ENCODE measurements at places on chromosomes 12 and 14.

DNA sequence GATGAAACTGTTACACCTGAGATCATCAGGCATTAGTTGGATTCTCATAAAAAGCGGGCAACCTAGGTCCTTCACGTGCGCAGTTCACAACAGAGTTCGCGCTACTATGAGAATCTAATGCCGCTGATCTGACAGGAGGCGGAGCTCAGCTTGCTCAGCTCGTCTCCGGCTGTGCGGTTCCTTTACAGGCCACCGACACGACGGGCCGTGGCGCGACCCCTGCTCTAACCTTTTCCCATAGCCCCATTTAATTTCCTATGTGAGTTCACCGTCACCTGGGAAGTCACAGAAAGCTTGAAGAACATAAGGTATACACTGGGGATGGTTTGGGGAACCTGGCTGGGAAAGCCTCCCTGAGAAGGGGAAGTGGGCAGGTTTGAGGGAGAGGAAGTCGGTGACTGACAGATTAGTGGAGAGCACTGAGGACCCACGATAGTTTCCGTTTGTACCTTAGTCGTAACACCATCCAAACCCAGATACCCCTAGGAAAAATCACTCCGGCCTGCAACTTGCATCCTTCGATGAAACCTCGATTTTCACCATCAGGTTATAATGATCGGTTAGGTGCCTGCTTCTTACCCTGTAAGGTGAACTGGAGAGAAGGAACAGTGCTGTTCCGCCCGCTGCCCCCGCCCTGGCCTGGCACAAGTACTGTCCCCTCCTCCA lies 2.8 kb upstream of the AAAS start:
- no peak for DNase-seq

DNA sequence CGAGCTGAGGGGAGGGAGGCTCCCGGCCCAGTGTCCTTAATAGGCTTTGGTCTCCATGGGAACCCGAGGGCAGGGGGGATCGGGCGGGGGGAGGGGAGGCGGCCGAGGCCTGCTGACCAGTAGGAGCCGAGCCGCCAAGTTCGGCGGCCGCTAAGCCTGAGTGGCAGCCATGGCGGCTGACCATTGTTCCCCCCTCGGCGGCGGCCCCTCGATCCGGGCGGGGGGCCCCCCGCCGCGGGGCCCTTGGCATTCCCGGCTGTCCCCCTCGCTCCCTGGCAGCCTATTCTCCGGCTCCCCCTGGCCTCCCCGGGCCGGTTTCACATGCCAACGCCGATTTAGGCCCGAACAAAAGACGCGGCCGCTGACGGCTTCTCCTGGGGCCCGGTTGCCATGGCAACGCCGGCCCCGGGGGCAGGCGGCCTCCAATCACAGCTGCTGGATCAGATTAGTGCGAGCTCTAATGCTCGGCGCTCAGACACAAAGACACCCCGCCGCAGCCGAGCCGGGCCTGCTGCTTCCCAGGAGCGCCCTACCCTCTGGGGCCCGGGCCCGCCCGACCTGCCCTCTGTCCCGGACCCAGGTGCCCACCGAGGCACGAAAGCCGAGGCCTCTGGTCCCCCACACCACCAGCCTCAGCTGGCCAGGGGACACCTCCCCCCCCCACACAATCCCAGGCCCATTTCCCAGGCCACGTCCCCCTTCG lies 7.3 kb downstream of the MSI1 start:
- DNase-seq: peak; percentile 72

- no peak for DNase-seq
These were observed 45.7 kb upstream of the VRK1 start for GRCh38 chr14:96751505-96751904.

DNA sequence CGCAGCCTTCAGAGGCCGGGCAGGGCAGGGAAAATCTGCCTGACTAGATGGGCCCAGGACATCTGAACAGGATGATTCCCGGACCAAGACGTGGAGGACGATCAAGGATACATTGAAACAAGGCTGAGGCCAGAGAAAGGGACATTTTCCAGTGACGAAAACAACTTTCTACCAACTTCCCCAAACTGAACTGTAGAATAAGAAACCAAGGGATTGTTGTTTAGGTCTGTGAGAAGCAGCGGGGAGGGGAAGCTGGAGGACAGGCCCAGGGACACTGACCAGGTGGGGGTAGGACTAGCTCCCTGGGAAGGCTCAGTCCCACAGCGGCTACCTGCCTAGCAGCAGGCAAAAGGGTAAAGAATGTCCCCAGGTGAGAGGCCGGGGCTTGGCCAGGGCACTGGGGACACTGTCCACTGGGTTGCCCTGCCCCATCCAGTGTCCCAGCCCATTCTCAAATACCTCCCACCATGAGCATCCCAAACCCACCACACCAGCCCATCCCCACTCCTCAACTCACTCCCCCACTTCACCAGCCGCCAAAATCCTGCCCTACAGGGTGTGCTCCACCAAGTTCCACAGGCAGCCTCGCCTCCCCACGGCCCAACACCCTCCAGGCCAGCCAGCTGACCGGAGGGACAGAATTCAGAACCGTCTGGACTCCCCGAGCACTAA lies 995 bp downstream of the TNFRSF1A start:
- no peak for DNase-seq

DNA sequence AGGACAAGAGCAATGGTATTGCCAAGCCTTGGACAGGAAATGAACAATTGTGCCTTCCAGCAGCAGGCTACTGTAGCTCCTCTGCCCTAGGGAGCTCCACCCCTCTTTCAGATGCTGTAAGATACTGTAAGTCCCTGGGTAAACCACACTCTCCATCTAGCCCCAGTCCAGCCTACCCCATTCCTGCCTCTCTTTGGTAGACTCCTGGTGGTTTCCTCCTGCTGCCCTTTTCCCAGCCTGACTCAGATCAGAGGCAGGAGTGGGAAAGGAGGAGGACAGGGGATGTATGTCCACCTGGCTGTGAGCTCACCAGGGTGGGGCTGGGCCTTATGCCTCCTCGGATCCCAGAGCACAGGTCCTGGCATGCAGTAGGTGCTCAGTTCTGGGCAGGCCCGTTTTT lies 174.6 kb downstream of the ESRRB start:
- DNase-seq: no peak

DNA sequence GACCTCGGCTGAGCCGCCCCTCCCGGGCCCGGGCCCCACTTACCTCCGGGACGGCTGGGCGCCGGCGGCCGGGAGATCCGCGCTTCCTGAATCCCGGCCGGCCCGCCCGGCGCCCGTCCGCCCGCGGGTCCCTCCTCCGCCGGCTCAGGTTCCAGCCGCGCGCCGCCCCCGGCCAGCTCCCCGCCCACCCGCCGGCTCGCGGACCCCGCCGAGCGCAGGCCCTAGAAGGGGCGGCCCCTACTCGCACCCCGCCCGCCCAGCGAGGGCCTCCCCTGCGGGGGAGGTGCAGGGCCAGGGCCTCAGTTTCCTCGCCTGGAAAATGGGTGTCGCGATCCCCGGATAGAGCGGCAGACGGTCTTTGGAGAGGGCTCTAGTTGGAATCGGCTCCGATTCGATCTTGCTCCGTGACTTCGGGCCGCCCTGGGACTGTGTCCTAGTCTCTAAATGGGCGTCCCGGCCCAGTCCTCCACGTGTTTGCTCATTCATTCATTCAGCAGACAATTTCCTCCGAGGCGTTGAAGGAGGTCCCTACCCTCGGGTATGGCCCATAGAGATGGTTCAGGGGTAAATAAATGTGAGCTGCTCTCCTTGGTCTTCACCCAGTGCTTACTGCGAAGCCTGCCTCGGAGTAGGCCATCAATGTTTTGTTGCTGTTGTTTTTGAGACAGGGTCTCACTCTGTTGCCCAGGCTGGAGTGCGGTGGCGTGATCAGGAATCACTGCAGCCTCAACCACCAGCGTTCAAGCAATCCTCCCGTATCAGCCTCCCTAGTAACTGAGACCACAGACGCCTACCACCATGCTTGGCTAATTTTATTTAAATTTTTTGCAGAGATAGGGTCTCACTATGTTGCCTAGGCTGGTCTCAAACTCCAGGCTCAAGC lies at the start of gene TRPV4:
TSS of gene TRPV4 (minus strand) at position 92 of the 883 bp plus-strand sequence. CDS start 18,602 bp downstream, outside the sequence.
- peak; percentile 36 for DNase-seq

DNA sequence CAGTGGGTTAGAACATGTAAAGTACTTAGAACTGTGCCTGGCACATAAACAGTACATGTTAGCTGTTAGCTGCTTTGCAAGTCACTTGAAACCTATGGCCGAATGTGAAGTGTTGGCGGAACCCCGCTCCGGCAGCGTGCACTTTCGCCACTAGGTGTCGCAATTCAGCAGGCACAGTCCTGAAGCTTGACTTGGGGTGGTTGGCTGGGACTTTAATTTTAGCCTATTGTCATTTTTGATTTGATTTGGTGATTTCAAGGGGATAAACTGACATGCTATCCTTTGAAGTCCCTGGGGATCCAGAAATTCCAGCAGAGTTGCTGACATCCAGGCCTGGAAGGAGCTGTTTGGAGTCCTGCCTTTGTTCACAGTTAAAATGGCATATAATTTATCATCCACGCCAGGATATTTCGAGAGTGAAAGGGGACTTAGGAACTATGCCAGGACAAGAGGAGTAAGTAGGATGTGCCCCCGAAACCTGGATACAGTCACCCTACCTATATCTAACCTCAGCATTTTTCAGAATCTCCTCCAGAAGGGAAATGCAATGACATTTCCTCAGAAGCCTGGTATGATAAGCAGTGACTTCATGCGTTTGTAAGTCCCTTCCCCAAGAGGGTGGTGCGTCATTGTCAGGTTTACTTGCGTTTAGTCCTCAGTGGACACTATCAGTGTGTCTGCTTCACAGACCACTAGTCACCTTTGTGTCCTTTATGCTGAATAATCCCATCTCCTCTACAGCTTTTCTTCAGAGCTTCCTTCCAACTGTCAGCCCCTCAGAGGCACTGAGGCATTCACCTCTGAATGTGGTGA lies 3.5 kb upstream of the TSPAN9 start:
- DNase-seq: peak; percentile 88
